ENCODE measurements at places on chromosomes 5 and 9.

GRCh38 chr9:108544866-108545265 lies 310.9 kb downstream of the ACTL7B start:
- DNase-seq = no peak

DNA sequence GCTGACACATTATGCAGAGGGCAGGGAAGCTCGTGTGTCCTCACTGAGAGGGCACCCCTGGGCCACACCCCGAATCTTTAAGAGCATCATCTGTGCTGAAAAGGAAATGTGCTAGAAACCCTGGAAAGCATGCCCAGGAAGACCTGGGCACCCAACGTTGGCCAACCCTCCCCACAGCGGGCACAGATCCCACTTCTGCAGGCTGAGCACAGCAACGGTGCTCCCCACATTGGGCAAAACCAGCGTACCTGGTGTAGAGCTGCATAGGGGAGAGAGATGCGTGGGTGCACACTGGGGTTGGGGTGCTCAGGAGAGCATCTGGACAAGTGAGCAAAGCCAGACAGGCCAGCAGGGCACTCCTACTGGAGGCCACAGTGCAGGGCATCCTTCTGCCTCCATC lies 32.6 kb downstream of the ROR2 start:
- no peak for DNase-seq

DNA sequence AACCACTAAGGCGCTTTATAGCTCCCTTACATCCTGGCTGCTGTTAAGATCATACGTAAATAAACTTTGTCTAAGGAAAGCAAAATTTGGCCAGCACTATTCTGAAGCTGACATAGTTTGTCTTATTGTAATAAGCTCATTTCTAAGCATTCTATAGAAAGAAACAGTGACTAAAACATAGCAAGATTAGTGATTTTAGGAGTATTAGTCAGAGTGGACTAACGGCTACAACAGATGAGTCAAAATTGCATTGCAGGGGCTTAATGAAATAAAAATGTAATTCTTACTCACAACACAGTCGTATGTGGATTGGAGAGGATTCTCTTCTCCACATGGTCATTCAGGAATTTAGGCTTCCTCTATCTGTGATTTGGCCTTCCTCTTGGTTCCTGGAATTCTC lies 347.6 kb downstream of the GADD45G start:
- DNase-seq = no peak

- no peak for DNase-seq
Observed at GRCh38 chr5:161278739-161279660, 267.5 kb downstream of the GABRB2 start.
